ENCODE measurements at places on chromosomes 3 and 15.

- no peak for DNase-seq
Observed at GRCh38 chr3:63580151-63580550, 72.3 kb upstream of the SNTN start.

DNA sequence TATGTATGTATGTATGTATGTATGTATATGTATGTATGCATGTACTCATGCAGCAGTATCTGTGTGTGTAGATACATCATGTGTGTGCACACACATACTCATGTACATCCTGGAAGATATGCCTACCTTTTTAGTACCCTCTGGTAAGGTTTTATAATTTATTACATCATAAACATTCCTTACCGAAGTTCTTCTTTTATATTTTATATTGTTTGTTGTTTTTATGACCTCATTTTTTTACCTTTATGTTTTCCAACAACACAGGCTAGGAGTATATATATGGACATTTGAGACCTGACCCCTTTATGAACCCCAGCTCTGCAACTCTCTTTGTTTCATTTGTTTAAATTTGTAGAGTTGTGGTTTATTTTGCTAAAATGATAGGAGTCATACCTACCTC, 263.5 kb downstream of the ADAMTSL3 start:
- no peak for DNase-seq

DNA sequence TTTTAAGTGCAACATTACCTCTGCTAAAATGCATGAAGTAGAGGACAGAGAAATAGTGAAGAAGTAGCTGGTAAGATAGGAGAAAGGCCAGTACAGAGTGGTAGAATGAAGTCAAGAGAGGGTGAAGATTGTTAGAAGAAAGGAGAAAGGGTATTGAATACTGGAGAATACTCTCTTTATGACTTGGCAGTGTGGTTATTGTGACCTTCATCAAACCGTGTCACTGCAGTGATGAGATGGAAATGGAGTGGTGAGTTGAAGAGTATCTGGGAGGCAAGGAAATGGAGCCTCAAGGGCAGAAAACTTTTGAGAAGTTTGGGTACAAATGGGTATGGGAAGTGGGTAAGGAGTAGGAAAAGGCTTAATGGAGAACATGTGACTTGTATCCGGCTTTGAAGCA, 24.7 kb downstream of the MINDY2 start:
- no peak for DNase-seq

DNA sequence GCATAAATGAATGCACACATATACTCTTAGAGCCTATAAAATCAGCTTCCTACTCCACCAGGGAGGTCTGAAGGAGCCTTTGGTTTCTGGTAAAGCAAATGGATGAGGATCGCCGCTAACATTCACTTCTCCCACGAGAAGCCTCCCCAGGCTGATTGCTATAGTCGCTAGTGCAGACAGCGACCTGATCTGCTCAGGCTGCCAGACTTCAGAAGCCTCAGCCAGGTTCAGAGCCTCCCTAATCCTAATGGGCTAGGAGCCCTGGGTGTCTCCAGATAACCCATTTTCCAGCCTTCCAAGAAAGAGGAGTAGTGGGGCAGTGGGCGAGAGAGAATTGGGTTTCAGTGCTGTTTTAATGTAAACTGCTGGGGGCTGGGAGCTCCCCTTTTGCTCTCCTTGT, 35.4 kb downstream of the TPM1 start:
- no peak for DNase-seq

DNA sequence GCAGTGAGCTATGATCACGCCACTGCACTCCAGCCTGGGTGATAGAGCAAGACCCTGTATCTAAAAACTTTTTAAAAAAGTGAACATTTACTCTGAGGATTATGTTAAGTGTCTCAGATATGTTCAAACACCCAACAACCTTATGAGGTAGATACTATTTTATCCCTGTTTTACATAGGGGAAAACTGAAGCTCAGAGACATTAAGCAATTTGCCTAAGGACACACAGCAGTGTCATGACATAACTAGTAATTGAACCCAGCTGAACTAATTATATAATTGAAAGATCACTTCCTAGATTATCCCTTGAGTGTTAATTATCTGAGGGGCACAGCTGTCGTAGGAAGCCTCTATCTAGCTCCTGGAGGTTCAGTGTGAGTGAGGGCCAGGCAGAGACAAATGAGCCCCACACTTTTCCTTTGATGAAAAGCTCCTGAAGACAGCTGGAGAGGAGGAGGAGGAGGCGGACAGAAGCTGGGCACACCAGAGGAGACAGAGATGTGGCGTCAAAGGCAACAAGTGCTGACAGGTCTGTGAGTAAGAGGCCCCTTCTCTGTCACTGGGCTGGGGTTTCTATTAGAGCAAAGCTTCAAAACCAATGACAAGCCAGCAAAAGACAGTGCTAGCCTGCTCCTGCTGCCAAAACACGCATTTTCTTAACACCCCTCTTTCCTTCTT, 20.5 kb downstream of the TRH start:
- DNase-seq: no peak

DNA sequence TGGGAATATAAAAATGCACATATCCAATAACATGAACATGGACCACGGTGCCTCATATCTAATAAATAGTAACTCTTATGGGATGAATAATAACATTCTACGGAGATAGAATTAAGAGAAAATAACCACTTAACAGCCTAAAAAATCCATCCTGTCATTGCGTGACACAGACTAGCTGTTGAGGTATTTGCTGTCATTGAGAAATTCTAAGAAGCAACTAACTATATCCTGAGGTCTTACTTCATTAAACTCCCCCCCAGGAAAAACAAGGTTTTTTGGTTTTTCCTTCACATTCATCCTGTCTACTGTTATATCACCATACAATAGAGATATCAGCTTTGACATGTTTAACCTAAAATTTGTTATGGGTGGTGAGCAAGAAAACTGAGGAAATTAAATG, 14.3 kb downstream of the CEP152 start:
- no peak for DNase-seq

GRCh38 chr3:120130656-120131055, 36.4 kb upstream of the GSK3B start:
- no peak for DNase-seq

DNA sequence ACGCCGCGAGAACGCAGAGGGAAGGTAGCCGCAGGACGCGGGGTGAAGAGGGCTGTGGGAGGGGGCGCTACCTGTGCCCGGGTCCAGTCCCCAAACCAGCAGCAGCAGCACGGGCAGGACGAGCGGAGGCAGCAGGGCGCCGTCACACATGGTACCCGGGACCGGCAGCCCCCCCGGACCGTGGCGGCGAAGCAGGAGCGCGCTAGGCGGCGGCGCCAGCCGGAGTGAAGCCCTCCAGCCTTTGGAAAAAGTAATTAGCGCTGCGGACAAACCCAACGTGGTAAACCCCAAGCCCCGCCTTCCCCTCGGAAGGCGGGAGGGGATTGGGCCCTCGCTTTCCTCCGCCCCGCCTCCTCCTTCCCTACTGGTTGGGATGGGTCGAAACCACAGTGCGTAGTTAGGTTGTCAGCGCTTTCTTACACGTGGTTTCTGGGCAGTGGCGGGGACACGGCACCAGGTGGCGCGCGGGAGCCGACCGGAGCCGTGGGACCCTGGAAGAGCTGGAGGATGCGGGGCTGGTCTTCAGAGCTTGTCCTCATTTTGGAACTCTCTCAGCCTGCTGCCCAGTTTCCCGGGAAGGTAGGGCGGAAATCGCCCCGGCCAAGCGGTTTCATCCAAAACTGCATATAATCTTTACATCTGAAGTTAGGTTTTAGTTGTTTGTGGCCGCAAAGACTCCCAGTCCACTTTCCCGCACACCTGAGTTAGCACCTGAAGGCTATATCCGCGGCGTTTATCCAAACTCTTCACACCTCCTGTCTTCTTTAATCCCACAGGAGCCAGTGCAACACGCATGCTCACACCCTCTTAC, at the start of gene ADAMTS17:
Gene ADAMTS17 (minus strand): TSS at position 226 of the 811 bp plus-strand sequence. CDS start 76 bp downstream, at position 150.
- peak; percentile 95 for DNase-seq

DNA sequence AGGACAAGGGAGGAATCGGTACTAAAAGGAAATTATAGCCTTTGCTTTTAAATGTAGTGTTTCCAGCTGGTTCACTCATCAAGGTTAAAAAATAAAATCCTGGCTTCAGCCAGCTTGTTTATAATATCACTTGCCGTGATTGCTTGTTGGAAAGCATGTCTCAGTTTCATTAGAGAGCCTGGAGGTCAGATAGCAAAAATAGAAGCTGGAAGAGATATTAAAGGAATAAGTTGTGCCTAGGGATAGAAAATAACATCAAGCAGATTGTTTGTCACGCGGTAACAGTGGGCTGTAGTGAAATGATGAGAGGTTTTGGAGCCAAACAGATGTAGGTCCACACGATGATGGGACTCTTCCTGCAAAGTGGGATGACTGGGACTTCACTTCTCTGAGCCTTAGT, 17.7 kb upstream of the SLMAP start:
- DNase-seq: no peak

GRCh38 chr3:27387625-27388024, 18.4 kb upstream of the NEK10 start:
- no peak for DNase-seq

- DNase-seq: no peak
Observed at GRCh38 chr15:47300596-47300995, 416.7 kb upstream of the SEMA6D start.

GRCh38 chr3:126746395-126747177, 42.5 kb downstream of the CHCHD6 start:
- no peak for DNase-seq

DNA sequence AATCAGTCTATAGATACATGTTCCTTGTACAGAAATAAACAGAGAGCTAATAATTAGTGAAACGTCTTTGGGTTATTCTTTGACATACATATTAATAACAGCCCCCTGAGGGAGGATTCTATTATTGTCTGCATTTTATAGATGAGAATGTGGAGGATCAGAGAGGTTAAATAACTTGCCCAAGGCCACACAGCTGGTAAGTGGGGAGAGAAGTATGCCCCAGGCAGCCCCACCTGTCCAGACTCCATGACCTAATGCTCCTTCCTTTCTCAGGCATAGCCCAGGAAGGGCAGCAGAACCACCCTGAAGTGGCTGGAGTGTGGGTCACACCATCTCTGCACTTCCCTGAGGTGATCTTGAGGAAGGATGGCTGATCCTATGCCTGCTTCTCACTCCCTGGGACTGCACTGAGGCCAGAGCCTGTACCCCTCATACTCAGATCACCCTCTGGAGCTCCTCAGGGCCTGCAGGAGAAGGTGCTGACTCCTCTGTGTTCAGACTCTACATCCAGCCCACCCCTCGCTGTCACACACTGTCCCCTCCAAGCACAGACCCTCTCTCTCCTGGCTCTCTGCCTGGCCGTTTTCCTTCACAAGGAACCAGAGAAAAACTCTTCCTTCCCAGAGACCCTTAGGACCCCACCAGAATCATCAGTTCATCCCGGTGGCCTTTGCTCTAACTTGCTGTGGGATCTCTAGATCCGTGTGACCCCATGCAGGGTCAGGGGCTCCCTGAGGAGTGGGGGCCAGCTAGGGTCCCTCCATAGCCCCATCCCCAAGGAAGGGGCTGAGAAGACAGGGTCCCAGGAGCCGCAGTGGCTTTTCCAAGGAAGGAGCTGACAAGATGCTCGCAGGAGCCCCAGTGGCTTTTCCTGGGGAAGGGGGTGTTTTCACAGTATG, 4.4 kb upstream of the HHATL start:
- DNase-seq: no peak

GRCh38 chr3:5442786-5443138, 255.3 kb downstream of the EDEM1 start:
- no peak for DNase-seq

DNA sequence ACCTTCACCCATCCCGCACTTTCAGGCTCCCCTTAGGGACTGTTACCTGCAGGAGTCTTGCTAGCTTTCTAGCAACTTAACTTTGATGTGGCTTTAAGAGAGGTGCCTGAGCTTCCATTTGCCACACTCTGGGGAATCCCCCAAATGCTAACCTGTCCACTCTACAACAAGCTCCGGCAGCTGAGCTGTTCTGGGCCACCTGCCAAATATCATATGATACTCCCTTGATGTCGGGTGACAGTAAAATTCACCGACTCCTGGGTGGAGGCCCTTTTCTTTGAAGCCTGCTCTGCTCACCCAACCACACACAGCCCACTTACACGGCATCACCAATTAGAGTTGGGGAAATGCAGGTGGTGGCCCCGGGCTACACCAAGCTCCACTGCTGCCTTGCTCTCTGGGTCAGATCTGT, 38.0 kb upstream of the XCR1 start:
- peak; percentile 89 for DNase-seq

All from CD4-positive, alpha-beta T cell treated with Interleukin-6 at 100 ng/mL for 8 hours (primary cell).